AG04450 (cell line): ENCODE measurements at places on chromosomes 7 and 10. TPM values are rescaled to one million over a fixed set of nuclear protein-coding genes. Genes with fewer than 3 reads are reported as not detected.

DNA sequence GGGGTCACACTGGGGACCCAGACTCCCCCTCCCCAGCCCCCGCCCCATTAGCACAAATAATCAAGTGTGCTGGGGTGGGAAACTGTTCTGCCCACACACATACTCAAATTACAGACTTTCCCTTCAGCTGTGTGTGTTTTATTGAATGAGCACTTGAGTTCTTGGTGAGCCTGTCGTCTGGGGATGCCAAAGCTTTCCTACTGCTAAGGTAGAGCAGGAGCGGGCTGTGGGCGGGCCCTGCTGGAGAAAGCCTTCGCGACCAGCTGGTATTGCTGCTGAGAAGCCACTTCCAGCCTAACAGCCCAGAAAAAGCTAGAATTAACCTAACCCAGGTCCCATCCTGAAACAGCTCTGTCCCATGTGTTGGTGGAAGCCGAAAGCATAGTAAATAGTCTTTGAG, 87.0 kb upstream of the KMT2E start:
- DNase-seq: no peak

GRCh38 chr7:18276380-18276779, 219.2 kb upstream of the HDAC9 start:
- DNase-seq: no peak

DNA sequence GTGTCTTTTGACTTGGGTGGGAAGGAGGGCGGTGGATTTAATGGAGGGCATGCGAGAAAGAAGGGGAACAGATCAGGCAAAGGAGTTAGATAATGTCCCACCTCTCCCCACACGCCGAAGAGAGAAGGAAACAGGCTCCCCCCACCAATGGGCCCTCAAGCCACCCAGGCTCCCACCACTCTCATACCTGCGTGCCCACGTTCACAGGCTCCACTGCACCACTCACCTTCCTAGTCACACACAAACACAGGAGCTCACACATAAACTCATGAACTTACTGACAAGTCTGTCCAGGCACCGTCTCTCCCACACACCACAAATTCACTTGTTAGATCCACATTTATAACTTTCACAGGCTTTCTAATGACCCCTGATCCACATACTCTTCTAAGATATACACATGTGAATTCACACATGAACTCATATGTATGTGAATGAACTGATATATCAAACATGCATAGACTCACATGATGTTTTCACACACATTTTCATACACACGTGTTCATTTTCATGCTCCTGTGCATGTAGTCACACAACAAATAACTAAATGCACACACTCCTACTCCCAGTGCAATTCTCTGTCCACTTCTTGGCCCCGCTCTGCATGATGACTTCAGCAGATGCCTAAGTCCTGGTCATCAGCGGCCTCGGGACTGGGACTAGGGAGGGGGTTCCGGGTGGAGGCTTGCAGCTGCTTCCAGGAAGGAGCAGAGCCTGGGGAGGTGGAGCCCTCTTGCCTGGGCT, 1.5 kb downstream of the LZTS2 start:
- DNase-seq: no peak

- no peak for DNase-seq
Measured at GRCh38 chr10:50563906-50564305, 59.9 kb downstream of the SGMS1 start.

GRCh38 chr10:102262744-102263370, 17.5 kb downstream of the GBF1 start:
- no peak for DNase-seq

STRIP2 gene
- 1.3 and 1.7 TPM in 2 replicates for polyA plus RNA-seq

CLEC2L gene
- polyA plus RNA-seq: not detected in 2 replicates

TMEM176A gene
- 1.5 and 1.8 TPM in 2 replicates for polyA plus RNA-seq

C10orf67 gene
- polyA plus RNA-seq: 0.10 and 0.14 TPM in 2 replicates

ATOH7 gene
- 0.06 TPM in 1 of 2 replicates, not detected in the other for polyA plus RNA-seq
